ENCODE measurements at places on chromosomes 7 and 10.

GRCh38 chr7:102152672-102153598 lies 133.7 kb upstream of the SH2B2 start:
- DNase-seq, result no peak

DNA sequence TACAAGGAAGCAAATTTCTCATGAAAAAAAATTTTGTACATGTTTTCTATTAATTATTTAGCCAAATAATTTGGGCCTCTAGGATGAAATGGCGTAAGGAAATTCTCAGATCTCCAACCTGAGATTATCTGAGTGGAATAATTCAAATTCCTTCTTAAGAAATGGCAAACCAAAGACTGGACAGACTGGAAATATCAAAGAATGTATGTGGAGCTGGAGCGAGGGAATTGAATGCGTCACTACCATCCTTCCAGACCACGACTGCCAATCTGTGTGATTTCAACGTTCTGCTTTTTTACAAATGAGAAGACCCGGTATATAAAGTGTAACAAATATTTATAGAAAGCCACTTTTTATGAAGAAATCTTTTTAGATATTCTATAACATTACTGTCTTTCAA lies 12.4 kb upstream of the BLNK start:
- no peak for DNase-seq

DNA sequence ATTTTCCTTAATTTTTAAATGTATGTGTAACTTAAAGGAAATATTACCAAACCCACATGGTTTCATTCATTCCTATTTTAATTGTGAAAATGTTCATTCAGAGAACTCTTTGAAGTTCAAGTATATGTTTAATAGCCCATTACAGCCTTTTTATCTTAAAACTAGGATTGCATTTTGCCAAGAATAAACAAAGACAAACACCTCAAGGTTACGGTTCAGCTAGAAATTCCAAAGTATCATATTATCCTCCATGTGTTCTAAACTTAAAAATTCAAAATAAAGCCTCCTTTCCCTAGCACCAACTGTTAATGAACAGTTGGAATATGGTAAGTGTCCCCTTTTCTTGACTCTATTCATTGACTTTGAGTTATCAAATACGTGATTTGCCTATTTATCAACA lies 215.6 kb upstream of the SEMA3E start:
- no peak for DNase-seq

GRCh38 chr10:22655312-22655981 lies 58.9 kb downstream of the PIP4K2A start:
- no peak for DNase-seq

DNA sequence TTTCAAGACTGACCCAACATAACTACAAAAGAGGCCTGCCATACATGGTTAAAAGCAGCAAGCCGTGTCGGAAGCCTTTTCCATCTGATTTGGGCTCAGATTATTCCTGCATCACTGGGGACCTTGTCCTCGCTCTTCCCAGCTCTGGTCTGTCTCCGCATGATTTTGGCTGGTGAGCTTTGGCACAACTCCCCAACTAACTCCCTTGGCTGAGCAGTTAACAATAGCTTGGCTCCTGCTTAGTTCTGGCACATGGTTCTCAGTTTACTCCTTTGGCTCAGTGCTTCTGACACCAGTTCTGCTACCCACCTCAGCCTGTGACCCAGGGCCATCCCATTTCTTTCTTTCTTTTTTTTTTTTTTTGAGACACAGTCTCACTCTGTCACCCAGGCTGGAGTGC lies 17.0 kb downstream of the AGK start:
- DNase-seq, result no peak

DNA sequence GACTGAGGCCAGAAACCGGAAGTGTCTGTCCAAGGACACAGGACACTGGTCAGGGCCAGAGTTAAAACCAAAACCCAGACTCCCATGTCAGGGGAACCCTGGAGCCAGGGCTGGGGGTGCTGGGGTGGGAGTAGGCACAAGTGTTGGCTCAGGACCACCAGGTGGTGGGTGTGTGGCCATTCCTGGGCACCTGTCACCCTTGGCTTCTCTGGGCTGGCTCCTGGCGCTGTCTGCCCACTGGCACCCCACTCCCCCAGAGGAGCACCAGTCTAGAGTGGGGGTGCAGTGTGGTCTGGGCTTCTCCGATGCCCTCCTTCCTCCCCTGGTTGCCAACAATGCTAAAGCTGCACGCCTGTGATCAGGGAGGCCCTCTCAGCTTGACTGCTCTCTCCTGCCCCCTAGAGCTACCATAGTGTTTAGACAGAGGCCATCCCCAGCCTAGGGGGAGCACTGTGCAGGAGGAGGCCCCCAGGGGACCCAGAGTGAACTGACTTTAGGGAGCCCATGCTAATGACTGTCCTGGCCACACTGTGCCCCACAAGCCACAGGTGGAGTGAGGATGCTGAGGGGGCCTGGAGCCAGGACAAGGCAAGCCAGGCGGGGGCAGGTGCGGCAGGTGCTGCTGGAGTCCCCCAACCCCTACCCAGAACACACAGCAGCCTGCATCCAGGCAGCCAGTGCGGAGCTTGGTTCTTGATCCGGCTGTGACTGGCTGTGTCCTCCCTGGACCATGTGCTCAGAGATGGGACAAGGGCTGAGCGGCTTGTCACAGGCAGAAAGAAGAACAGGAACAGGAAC lies 11.0 kb downstream of the RASGEF1A start:
- DNase-seq, result peak; percentile 45

DNA sequence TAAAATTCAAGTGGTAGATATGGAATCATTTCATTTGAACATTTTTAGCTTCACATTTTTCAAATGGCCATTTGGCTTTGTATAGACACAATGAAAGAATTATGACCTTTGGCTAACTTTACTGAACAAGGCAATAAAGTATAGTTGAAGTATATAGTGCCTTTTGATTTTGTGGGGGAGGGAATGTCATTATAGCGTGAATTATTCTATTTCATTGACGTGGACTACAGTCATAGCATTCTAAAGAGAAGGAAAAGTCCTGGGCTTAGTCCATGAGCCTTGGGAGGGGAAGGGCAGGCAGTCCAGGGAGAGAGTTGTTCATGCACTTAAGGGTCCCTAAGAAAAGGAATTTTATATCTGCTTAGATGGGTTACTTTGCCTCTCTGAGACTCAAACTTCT lies 181.4 kb upstream of the GPR26 start:
- DNase-seq, result no peak

DNA sequence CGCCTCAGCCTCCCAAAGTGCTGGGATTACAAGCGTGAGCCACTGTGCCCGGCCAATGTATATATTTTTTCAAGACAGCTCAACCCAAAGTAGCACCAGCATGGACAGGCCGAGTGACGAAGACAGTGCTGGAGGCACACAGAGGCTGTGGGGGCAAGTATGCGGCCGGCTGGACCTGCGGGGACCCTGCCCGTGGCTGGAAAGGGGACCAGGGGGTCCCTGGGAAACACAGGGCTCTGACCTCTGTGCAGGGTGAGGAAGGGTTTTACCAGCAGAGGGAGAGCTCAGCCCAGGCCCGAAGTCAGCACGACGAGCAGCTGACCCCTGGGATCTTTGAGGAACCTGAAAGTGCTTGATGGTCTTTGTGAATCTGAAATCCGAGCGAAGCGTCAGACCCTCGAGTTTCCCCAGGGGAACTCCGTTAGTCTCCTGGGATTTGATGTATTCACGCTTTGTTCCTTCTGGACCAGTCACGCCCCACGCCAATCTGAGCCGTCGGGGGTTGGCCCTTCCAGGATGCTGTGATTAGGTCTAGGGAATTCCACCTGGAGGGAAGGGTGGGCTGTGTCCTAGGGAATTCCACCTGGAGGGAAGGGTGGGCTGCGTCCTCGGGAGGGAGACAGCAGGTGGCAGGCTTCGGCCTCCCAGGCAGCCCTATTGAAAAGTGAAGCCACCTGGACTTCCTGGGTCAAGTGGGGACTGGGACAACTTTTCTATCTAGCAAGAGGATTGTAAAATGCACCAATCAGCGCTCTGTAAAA lies 10.9 kb upstream of the ZFAND2A start:
- DNase-seq, result no peak

DNA sequence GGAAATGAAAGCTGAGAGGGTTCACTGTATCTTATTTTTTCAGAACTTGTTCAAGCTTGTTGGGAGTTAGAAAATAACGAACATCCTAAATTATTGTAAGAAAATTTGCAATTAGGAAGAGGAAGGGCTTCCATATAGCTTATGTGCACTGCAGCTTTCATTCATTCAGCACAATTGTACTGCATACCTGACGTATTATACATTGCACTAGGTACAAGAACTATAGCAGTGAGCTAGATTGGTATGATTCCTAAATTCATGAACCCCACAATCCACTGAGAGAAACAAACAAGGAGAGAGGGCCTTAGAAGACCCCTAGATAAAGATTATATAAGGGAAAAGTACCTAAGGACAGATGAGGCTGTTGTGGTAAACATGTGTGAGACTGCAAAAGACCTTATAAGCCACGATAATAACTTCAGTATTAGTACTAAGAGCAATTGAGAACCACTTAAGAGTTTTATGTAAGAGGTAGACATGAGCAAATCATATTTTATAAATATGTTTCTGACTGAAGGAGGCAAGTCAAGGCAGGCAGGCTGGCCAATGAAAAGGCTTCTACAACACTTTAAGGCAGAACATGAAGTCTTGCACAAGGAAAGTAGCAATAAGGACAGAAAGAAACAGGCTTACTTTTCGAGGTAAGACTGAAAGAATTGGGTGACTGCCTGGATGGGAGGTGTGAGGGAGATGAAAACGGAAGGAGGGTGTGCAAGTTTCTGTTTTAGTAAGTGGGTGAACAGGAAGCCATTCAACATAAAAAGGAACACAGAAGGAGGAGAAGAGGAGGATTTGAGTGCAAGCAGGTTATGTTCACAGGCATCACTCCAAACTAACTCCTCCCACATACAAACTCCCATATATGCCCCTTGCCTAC lies 77.9 kb upstream of the LRRN3 start:
- DNase-seq, result peak; percentile 69

GRCh38 chr10:98314532-98315284 lies 46.7 kb upstream of the LOXL4 start:
- no peak for DNase-seq

- no peak for DNase-seq
These were observed 124.8 kb downstream of the ACTR3B start for GRCh38 chr7:152884321-152884720.

DNA sequence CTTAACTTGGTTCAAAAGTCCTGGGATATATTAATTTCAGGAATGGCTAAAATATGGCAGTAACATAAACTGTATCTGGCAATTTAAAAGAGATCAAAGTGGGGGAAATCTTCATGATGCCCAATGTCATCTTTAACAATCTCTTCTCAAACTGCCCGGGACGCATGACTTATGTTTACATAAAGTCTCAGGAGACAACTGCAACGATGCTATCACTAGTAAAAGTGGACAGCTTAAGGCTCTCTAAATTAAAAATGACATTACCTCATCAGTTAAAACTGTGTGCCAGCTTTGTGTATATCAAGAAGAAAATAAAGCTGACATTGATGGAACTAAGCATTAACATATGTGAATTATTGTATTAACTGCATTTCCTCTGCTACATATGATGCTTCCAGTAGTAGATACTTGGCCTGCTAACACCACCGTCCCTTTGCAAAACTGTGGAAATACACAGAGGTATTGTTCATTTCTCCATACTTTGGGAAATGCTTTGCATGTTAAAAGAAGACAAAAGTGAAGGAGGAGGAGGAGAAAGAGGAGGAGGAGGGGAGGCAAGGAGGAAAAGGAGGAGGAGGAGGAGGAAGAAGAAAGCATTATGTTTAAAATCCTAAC lies 62.4 kb downstream of the NRP1 start:
- DNase-seq, result no peak

- no peak for DNase-seq
These were observed 2.5 kb downstream of the NXPH1 start for GRCh38 chr7:8435590-8436545.

DNA sequence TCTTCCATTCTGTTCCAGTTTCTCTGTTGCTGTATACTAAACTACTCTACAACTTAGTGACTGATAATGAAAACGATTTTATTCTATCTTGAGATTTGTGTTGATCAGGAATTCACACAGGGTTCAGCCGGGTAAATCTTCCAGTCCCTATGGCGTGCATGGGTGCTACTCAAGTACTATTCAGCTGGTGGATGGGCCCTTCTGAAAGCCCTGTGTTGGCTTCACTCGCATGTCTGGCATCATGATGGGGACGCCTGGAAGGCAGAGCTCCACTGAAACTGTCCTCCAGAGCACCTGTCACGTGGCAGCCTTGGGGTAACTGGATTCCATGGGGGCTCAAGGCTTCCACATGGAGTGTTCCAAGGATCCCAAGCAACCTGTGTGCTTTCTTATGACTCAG lies 86.0 kb upstream of the ZMIZ1 start:
- DNase-seq, result no peak

DNA sequence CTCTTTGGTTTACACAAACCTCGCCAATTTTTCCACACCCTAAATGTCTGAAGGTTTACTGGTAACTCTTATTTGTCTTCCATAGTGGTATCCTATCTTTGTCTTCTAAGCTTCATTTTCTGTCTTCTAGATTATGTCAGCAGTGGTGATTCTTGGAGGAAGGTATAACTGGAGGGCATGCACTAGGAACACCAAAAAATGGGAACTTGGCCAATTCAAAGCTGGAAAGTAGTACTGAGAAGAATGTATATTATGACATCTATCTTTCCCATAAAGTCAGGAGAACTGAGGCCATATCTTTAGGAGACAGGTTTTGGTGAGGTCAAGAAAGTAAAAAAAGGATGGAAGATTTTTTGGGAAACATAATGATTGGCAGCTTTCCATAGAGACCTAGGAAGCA lies 113.3 kb downstream of the CPEB3 start:
- DNase-seq, result no peak

Data from stimulated activated naive CD8-positive, alpha-beta T cell treated with anti-CD3 and anti-CD28 coated beads, Interleukin-15, amount 100 ng/mL, for 72 hours (primary cell).